ENCODE measurements at places on chromosomes 6 and 20.

GRCh38 chr6:22666586-22666985 is 97.2 kb downstream of the HDGFL1 start:
- no peak for DNase-seq

DNA sequence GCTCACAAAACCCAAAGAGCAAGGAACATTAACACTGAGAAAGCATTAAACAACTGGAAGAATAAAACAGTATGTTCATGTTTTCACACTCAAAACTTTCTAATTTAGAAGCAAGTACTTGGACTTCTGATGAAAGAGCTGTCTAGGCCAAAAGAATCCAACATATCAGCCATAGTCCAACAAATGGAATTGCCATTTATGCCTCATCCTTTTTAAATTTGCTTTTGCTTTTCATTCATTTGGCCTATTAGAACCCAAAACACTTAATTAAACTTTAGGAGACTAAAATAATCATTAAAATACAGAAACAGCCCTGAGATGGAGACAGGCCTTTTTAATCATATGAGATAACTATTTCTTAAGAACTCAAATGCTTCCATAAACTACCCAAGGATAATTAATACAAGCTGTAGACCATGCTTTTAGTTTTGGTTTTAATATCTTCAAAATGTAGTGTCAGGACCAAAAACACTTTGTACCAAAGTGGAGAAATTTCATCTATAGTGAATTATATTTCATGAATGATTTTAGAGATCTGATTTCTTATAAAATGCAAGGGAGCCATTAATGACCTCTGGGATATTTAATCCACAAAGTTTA is 166.5 kb downstream of the KIF6 start:
- no peak for DNase-seq

DNA sequence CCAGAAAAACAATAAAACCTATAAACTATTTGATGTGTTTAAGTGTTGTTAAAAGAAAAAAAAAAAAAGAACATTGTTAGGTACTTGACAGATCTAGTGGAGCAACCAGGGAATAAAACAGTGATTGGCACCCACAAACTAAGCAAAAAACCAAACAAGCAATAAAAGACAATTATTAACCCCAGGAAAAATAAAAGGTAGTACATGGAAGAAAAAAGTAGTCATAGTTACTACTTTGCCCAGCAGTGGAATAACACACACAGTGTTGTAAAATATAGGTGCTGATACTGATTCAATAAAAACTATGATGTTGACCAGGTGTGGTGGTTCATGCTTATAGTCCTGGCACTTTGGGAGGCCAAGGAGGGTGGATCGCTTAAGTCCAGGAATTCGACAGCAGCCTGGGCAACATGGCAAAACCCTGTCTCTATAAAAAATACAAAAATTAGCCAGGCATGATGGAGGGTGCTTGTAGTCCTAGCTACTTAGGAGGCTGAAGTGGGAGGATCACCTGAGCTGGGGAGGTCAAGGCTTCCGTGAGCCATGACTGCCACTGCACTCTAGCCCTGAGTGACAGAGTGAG is 43.9 kb downstream of the PIGU start:
- no peak for DNase-seq

GRCh38 chr6:142907544-142907943 is 37.4 kb downstream of the HIVEP2 start:
- DNase-seq: no peak

DNA sequence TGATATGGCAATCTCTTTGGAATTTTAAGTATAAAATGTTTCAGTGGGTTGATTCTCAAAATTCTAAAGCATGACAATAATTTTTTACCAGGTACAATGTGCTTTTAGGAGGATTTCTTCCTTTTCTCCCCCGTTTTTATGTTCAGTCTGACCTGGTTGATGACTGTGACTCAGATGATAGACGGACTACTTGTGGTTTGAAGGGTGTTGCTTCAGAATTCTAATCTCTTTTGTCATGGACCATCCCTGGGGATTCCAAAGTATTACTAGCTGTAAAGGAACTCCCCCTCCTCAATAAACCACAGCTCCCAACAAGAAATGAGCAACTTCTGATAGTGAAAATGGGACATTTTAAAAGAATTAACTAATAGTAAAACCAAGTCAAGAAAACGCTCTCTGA is 34.9 kb upstream of the TNFAIP3 start:
- no peak for DNase-seq

DNA sequence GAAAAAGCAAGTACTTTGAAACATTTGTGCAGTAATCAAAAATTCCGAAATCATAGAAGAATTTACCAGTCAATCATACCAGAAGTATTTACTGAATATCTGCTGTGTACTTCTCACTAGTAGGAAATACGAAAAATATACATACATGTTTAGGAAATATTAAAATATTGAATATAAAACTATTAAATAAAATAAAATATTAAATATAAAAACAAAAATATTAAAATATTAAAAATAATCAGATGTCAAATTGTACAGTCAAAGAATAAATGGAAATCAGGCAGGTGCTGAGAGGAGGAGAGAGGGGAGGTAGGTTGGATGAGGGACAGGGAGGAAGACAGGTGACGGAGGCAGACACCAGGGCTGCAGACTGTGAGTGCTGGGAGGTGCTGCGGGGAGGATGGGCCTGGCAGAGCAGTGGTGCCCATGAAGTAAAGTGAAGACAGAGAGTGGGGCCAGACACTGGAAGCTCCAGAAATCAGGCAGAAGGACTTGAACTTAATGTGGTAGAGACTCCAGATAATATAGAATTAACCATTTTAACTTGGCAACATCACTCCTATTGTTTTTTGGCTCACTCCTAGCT is 55.9 kb downstream of the PRKN start:
- DNase-seq: no peak

GRCh38 chr6:28633445-28634215 is 107.9 kb downstream of the GPX5 start:
- no peak for DNase-seq

DNA sequence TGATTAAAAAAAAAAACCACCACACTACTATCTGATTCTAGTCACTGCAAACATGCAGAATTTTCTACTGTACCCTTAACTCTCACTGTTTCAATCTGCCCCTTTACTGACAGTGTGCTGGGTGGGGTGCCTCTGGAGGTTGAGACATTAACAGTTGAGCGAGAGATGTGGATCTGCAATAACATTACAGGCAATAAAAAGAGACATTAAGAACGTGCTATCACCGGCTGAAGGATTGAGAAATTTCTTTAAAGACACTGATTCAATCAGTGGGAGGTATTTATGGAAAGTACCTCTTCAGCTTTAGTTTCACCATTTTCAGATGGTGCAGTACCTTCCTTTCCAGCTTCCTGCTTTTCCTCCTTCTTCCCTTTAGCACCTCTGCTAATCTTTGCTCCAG is 32.5 kb downstream of the HMGN3 start:
- DNase-seq: no peak

- no peak for DNase-seq
These were observed 887 bp downstream of the TSPYL1 start for GRCh38 chr6:116278854-116279231.
